Brain pericyte (primary cell): ENCODE measurements at places on chromosomes 7 and 10.

DNA sequence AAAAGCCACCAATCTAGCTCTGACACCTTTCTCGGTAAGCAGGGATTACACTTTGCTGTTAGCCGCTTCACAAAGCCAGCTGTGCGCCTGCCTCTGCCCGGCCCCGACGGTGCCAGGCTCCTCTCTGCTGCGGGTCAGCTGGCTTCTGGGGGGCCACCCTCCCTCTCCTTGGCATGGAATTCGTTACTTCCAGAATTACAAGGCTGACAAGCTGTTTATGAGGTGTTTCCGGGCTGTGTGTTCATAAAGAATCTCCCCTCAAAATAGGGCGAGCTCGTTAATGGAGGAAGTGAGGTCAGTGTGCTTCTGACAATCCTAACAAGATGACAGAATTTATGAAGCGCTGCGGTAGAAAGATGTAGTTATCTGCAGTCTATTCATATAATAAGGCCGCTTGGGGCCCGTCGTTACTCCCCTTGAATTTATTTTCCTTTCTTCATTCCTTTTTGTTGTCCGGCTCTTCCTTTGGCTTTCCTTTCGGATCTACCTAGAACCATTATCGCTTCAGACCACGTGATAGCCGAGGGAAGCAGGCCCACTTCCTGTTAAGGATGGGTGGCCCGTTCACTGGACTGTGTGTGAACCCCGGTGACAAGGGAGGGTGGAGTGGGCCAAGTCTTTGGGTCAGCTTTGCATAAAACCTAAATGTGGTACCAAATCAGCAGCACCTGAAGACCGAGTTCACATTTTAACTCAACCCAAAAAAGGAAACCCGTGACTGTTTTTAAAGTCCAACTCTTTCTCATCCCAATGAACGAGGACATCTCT lies 273.0 kb upstream of the YAE1 start:
- DNase-seq, result no peak

- DNase-seq, result no peak
Observed at GRCh38 chr7:108384716-108385483, 71.3 kb downstream of the NRCAM start.

DNA sequence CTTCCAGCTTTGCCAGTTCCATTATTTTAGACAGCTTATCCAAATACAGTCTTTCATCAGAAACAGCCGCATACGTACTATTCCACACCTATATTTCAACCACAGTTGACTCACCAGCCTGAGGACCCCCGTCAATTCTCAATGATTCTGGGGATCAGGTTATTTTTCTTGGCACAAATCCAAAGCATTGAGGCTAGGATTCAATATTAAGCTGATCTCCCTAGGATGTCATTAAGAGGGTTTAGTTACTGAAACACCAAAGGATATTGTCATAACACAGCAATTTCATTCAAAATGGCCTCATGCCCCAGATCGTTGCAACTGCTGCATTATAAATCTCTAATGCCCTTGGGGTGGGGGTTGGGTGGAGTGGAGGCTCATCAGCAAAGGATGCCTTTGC lies 214.6 kb downstream of the PTEN start:
- no peak for DNase-seq

- DNase-seq, result no peak
Observed at GRCh38 chr10:81065474-81065873, 527.8 kb downstream of the SH2D4B start.

DNA sequence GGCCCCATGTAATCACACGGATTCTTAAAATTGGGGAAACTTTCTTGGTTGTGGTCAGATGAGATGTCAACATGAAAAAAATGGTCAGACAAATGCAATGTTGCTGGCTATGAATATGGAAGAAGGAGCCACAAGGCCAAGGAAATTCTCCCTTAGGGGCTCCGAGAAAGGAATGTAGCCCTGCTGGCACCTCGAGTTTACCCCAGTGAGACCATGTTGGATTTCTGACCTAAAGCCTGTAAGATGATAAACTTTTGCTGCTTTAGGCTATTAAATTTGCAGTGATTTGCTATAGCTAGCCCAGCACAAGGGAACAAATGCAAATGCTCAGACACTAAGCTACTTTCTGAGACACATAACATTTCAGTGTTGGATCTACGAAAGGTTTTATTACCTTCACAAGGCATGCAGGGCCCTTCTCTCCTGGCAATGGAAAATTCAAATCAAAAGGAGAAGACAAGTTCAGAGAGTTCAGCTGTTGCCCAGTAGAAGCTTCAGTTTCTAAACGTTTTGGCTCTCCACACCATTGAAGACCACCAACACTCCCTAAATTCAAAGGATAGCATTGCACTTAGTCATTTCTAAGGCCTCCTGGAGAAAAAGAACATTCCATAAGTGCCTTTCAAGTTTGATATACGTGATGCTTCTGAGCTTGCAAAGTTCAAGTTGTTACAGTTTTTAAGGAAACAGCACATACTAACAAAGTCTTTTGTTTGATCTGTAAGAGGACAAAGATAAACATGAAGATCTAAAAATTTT lies 23.4 kb downstream of the MCMBP start:
- no peak for DNase-seq

GRCh38 chr7:99863847-99864440 lies 12.9 kb downstream of the OR2AE1 start:
- no peak for DNase-seq
